ENCODE measurements at places on chromosomes 5 and 9.

DNA sequence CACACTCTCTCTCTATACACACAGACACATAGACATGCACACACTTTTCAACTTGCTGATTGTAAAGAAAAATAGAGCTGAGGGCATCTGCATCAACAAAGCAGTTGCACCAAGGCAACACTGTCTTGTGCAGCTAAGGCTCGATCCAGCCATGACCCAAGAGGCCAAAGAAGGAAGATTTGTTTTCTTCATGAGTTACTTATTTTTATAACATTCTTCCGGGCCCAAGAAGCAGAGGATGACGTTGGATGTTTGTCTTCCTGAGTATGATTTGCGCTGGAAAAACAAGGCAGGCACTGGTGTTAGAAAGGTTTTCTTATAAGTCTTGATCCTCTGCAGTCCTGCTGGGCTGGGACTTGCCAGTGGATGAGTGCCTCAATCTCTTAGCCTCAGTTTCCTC, 344.1 kb downstream of the ADAMTS6 start:
- no peak for DNase-seq

- no peak for DNase-seq
Measured at GRCh38 chr5:178349625-178350353, 117.2 kb upstream of the PHYKPL start.

- DNase-seq = no peak
Measured at GRCh38 chr5:5705010-5705409, 282.5 kb downstream of the ICE1 start.

DNA sequence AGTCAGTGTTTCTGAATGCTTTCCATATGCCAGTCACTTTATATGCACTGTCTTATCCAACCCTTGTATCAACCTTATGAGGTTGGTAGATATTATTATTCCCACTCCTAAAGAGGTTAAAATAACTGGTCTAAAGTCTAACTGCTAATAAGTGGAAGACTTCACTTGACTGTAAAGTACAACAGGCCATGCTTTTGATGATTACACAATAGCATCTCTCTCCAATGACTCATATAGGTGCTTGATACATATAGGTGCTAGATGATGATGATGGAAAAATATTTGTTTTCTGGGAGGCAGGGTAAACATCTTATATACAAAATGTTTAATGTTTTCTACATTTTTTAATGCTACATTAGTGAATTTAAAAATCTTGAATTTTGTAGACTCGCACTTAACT, 75.9 kb upstream of the NR3C1 start:
- no peak for DNase-seq

GRCh38 chr5:104084896-104085295, 522.3 kb upstream of the NUDT12 start:
- DNase-seq = no peak

All from CD8-positive, alpha-beta T cell (primary cell).